Activated CD4-positive, CD25-positive, alpha-beta regulatory T cell treated with anti-CD3 and anti-CD28 coated beads, Interleukin-2, amount 50 U/mL, for 72 hours (primary cell): ENCODE measurements at places on chromosomes 3 and 15.

DNA sequence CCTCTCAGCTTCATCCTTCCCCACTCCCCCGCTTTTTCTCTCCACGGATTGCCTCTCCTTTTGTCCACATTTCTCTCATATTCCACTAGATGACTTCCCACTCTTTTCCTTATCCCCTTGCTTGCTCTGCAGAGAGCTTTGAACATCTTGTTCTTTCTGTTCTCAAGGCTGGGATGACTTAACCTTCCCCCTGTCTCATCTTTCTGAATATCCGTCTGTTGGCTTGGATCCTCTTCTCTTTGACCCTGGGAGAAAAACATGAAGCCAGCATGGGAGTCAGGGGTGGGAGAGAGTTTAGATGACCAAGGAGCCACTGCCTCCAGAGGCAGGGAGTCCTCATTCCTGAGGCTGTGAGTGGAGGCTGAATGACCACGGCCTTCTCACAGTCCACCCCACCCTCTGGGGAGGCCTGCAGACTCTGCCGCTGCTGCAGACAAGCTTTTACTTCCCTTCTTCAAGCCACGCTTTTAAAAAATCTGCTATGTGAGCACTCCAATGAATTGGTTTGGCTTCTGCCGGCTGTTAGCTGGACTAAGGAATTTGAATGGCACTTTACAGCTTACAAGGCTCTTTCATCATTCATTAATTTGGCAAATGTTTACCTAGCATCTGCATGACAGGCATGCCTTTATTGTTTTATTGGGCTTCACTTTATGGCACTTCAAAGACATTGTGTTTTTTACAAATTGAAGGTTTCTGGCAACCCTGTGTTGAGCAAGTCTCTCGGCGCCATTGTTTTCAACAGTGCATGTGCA lies 111.6 kb upstream of the SLC6A6 start:
- no peak for DNase-seq

GRCh38 chr3:37505415-37505814 lies 331.0 kb upstream of the LRRFIP2 start:
- no peak for DNase-seq

GRCh38 chr15:71124937-71125790 lies 9.9 kb downstream of the THSD4 start:
- no peak for DNase-seq

DNA sequence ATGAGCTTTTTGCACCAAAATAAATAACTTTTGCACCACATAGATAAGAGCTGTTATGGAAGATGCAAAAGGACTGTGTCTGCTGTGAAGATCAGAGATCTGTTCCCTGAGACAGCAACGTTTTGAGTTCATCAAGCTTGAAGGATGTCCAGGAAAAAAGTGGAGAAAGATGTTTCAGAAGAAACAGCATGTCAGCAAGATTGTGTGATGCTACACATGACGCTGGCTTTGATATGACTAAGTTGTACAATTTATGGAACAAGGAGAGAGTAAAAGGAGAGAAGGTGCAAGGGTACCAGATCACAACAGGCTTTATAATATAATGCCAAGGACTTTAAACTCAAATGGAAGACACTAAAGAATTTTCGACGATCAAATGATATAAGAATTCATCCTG lies 16.6 kb downstream of the TJP1 start:
- DNase-seq: no peak

- no peak for DNase-seq
Measured at GRCh38 chr15:51620641-51621040, 1.9 kb downstream of the DMXL2 start.

DNA sequence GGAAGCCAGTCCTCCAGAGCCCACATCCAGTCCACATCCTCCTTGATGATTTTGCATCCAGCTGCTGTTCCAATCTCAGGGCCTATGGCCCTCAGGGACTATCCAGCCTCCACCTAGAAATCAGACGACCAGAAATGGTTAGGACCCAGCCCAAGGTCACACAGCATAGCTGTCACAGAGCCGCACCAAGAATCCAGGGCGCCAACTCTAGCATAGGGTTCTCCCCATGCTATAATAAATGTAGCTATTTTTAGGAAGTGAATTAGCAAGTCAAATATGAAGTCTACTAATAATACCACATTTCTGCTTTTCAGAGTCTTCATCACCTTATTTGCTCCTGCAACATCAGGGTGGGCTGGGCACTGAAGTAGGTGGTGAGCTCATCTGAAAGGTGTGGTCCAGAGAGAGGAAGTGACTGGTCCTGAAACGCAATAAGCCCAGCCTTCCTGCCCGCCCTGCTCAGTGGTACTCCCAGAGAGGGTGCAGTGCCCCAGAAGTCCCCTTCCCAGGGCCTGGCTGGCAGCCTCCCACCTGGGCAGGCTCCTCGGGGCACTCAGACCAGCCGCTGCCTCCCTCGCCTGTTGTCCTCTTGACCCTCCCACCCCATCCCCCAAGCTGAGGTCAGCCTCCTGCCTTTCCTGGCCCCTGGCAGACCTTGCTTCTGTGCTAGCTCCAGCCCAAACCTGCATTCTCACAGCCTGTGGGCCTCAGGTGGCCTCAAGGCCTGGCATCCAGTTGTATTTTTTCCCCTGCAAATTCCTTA lies 17.6 kb upstream of the CYP11A1 start:
- peak; percentile 63 for DNase-seq

DNA sequence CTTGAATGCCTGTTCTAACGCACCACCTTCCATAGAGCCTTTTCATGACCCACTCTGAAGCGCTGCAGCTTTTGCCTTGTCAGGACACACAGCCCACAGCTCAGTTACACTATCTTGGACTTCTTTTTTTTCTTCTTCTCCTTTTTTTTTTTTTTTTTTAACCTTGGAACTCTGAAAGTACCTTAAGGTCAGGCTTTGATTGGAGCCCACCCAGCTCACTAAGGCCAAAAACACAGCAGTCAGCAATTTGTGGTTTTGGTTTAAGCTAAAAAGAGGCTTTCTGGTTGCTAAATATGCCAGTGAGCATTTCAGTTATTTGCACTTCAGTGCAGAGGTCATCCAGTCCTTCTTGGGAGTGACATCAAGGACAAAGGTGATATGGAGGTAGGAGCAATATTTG lies 1.7 kb downstream of the SLC25A20 start:
- DNase-seq: no peak

DNA sequence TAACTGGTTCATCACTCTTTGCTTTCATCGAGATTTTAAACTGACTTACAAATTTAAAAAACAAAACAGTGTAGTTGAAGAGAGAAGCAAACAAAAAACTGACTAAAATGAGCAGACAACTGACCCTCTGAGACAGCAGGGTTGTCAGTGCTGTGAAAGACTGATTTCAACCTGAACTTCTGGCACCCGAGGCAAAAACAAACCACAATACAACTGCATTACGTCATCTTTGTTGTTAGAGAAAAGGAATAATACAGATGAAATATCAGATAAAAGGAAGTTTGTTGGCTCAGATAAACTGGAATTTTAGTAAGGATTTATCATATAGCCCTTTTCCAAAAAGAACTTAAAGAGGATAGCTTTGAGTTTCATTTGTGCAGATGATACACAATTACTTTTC lies 51.1 kb downstream of the PARP15 start:
- DNase-seq: no peak

- DNase-seq: no peak
Measured at GRCh38 chr3:192860454-192860853, 57.2 kb downstream of the MB21D2 start.

DNA sequence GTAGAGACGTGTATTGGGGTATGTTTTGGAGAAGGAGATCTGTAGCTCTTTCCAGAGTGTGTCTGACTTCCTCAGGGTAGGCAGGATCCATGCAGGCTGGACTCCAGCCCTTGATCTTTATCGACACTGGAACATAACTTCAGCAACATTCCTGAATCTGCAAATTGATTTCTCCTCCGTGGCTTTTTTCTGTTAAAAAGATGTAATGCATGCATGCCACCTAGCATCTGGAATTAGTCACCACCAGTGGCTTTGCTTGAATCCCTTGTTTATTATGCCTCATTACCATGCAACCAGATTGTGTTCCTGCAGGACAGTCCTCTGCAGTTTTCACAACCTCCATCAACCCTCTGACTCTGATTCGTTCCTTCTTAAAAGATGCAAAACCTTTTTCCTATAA lies 86.1 kb downstream of the CCNL1 start:
- no peak for DNase-seq

- no peak for DNase-seq
Measured at GRCh38 chr3:193744048-193744821, 151.2 kb downstream of the OPA1 start.

- no peak for DNase-seq
Measured at GRCh38 chr3:127783642-127784160, 38.6 kb downstream of the MGLL start.

GRCh38 chr3:195110647-195111318 lies 160.2 kb downstream of the XXYLT1 start:
- no peak for DNase-seq

- DNase-seq: no peak
Measured at GRCh38 chr15:90765966-90766365, 48.8 kb downstream of the BLM start.

- DNase-seq: no peak
Measured at GRCh38 chr15:59165726-59166125, 40.9 kb upstream of the LDHAL6B start.

DNA sequence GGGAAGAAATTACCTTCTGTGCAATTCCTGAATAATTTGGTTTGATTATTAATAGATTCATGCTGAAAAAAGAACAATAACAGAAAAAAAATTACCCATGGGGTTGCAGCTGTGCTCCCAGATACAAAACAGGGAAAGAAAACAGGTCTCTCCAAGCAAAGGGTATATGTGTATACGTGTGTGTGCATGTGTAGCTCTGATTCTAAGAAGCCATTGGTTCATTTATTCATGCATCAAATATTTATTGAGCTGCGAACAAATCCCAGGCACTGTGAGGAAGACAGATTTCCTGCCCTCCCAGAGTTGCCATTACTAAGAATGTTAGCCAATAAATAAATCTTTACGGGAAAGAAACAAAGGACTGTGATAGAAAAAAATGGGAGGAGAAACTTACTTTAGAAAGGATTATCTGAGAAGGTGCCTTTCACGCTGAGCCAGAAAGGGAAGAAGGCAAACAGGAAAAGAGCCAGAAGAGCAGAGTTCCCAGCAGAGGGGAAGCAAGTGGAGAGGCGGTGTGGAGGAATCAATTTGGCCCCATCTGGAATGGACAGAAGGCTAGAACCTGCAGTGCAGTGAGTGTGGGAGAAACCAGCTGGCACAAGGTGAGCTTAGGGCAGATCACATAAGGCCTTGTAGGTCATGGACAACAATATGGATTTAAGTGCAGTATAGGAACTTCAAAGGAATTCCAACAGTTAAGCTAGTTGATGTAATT lies 20.7 kb downstream of the CHL1 start:
- DNase-seq: no peak

DNA sequence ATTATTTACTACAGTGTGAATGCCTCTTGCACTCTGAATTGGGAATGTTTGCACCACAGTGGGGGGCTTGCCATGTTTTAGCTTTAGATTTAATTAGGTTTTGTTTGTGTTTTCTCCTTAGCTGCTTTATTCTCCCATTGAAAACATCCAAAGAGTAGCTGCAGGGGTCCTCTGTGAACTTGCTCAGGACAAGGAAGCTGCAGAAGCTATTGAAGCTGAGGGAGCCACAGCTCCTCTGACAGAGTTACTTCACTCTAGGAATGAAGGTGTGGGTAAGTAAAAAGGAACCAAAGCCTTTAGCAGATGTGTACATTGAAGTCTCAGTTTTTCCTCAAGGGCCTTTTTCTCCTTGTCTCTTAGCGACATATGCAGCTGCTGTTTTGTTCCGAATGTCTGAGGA lies 36.9 kb downstream of the CTNNB1 start:
- DNase-seq: no peak

DNA sequence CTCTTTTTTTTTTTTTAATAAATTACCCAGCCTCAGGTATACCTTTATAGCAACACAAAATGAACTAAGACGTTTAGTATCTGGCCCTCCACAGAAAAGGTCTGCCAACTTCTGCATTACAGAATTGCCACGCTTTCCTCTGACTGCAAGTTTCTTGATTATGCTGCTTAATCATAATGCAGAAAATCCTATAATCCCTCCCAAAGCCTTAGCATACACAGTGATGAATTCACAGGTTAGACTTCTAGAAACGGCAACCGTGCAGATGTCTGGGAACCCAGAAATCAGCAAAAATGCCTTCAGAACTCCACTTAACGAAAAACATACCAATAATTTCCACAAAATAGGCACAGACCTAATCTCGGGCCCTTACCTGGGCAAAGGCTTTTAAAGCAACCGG lies 144.7 kb upstream of the FRMD4B start:
- no peak for DNase-seq

GRCh38 chr3:57227930-57228751 lies 612 bp downstream of the APPL1 start:
- DNase-seq: peak; percentile 52

DNA sequence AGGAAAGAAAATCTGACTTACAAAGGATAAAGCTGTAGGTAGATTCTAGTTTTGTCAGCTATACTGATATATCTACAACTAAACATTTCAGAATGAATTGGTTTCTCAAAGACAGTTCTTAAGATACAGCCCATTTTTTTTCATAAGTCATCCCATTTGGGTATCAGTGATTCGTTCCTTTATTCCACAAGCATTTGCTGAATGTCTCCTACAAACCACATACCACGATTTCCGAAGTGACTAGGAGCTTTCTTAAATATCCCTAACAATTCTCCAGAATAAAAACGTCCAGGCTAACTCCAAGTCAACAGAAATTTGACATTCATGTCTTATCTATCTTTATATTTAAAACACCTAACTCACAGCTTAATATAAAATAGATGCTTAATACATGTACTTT lies 59.8 kb downstream of the TP53BP1 start:
- DNase-seq: no peak

GRCh38 chr3:120481081-120481480 lies 30.3 kb upstream of the FSTL1 start:
- DNase-seq: no peak

DNA sequence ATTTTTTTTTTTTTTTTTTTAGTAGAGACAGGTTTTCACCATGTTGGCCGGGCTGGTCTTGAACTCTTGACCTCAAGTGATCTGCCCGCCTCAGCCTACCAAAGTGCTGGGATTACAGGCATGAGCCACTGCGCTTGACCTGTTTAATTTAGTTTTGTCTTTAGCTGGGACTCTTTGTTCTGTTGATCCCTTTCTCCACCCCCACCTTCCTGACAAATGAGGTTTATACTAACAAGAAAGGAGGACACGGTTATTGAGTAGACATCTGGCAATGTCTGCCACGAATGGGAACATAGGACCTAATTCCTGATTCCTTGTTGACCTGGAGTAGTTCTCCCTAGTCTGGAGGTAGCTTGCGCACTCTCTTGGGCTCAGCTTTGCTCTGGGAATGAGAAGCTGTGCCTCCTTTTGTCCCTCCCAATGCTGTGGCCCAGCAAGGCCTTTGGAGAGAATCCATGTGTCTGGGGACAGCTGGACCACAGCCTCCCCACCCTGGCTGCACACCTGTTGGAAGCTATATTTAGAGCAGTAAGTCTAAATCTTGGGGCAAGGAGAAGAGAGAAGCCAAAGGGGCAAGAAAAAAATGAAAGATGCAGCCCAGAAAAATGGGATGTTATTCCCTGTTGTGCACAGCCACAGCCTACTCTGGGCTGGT lies 53.2 kb upstream of the ADPGK start:
- no peak for DNase-seq

DNA sequence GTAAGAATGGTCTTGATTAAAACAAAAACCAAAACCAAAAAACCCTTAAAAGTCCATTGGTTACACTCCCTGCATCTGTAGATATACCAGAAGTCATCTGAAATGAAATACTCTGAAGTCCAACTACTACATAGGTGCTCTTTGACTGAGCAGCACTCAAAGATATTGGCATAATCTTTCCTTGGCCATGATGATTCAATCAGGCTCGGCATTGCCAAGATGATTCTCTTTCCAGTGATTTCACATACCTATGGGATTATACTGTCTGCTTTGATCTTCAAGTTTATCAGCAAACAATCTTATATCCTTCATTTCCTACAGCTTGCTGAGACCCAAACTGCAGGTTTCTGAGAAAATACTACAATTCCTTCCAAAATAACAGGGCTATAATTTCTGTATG lies 35.9 kb upstream of the DIPK2A start:
- no peak for DNase-seq
